ENCODE measurements at places on chromosomes 7 and 10.

GRCh38 chr10:129777687-129778086 is 186.4 kb downstream of the EBF3 start:
- no peak for DNase-seq

DNA sequence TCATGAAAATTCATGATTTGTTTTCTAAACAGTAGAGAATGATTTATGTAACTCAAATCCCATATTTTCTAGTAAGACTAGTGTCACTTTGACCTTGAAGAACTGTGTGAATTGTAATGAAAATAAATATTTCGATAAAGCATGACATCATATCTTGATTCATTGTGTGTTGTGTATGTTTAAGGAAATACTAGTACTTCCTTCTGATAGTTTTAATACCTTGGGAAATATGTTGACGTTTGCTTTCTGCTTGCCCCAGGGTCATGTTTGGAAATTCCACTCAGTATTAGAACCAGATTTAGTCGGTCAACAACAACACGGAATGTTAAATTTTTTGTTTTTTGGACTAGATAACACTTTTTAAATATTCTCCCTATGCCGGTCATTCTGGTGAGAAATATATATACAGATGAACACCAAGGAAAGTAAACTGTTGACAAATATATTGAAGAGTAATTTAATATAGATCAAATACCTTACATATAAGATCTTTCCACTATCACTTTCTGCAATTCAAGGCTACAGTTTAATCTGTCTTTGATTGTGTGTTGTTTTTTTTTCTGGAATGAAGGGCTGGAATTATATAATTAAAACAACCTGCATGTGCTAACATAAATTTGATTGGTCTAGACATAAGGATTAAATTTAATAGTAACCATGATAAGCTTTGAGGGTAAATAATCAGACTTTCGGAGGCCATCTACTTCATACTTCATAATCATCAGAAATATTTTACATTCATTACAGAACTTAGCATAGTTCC is 126.2 kb downstream of the MDFIC start:
- no peak for DNase-seq

GRCh38 chr7:68206946-68207485 is 1210.4 kb downstream of the TYW1 start:
- no peak for DNase-seq

DNA sequence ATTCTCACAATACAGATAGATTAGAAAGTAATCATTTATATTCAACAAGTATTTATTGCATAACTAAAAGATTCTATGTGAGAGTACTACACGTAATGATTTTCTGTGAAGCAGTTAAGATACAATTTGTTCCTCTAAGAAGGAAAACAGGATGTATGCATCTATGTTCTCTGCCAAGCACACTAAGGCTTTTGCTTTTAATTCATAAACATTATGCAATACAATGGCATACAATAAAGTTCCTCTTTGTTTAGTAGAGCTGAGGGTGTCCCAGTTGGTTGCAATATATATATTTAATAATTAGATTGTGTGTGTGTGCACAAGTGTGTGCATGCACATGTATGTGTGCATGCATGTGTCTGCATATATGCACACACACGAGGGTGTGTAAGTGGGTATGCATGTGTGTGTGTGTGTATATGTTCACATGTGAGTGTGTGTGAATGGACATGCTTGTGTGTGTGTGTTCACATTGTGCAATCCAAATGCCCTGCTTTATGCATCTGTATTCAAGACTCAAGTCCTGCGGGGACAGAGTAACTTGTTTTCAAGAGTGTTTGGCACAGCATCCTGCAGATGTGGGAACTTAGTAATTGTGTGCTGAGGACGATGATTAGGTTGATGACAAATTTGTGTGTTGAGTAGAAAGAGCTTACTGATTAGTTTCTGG is 481.5 kb upstream of the KLF6 start:
- DNase-seq = no peak

GRCh38 chr7:7882888-7883287 is 85.7 kb upstream of the GLCCI1 start:
- no peak for DNase-seq

DNA sequence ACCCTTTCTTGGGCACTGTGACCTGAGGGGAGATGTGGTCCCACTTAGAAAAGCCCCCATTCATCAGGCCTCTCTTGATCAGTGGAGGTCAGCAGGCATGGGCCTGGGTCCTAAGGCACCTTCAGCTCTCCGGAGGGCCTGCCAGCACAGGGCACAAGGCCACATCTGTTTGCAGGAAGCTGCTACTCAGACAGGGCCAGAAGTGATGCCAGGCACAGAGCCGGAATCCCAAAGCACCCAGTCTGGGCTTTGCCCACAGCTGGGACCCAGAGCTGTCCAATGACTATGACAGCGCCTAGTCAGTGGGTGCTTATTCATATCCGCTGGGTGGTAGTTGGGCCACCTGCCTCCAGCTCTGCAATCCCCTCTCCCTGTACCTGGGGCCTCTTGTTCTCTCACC is 63.2 kb upstream of the ELN start:
- no peak for DNase-seq

- no peak for DNase-seq
These were observed 44.5 kb upstream of the TRIM8 start for GRCh38 chr10:102599565-102600327.

GRCh38 chr10:119595676-119596515 is 868 bp downstream of the TIAL1 start:
- DNase-seq = no peak

DNA sequence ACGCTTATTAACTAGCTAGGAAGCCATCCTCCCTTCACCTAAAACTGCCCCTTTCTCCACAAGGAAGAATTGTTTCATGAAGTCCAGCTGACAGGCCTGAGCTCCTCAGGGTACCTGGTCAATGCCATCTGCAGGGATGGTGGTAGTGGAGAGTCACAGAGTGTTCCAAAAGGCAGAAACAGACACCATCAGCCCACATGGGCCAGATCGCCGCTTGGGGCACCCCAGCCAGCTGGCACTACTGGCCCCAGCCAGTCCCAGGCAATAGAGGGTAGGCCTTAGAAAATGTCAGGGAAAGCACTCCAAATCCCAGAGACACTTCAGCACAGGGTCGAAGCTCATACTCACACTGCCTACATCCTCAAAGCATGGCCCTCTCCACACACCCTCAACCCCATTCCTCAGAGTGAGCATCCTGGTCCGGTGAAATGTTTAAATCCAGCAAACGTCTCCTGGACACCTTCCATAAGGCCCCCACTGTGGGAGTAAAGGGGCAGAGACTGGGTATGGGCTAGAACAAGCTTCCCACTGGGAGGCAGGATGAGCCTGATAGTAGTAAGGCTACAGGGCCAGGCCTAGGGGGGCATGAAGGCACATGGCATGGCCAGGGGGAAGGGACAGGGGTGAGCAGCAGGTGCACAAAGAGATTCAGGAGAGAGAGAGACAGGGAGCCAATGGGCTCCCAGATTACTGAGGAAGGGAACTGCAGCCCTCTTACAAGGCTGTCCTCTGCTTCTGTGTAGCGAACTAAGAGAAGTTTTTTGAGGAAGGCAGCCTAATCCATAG is 1.9 kb downstream of the LRRC20 start:
- no peak for DNase-seq

GRCh38 chr7:47314728-47315607 is 266.9 kb downstream of the TNS3 start:
- DNase-seq = no peak

DNA sequence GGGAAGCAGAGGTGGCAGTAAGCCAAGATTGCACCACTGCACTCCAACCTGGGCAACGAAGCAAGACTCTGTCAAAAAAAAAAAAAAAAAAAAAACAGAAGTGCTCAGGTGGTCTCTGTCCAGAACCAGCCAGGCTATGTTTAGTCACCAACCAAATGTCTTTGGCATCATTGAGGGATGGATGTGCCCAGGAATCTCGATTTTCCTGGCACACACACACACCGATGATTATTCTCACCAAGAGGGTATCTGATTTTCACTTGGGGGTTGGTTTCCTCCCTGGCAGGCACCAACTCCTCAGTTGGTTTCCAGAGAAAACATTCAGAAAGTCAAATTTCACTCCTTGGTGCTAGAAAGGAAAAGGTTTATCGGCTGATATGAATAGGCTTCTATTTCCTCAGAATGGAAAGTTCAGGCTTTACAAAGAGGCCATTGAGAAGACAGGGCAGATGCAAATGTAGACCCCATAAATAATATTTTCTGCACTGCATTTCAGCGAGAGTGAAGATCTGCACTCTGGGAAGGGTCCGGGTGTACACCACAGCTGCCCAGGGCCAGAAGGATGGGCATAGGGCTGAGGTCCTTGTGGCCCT is 154.8 kb downstream of the TNS3 start:
- no peak for DNase-seq

GRCh38 chr10:67678335-67678974 is 17.5 kb downstream of the CTNNA3 start:
- DNase-seq = no peak

DNA sequence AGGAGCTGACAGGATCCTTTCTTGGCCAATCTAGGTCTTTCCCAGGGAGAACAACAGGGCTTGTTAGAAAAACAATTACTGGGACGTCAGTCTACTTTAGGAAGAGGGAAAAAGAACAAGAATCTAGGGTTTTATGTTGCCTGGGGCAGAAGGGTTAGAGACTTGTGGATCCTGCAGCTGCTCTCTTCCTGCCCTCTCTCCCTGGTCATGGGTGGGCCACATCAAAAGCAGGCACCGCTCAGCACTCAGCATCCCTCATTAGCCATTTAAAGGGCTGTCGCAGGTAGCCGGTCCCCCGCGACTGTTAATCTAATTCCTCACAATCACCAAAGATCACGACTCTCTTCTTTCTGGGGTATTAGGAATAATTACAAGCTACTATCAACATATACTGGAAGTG is 631.9 kb downstream of the CALN1 start:
- DNase-seq = no peak

GRCh38 chr7:155337946-155338631 is 40.4 kb downstream of the INSIG1 start:
- no peak for DNase-seq
